A549 treated with GW870086 at 1 μM for 4 hours (cell line): ENCODE measurements at places on chromosomes 1 and 21. TPM values are rescaled to one million over a fixed set of nuclear protein-coding genes. Genes with fewer than 3 reads are reported as not detected.

Gene FBXO2
- total RNA-seq: 6.3 to 9.6 TPM (median 9.2 TPM) in 5 replicates

Gene AQP10
- not detected in 5 replicates for total RNA-seq

Gene HES2
- 3.3 to 7.2 TPM (median 6.0 TPM) in 5 replicates for total RNA-seq

Gene CYP4Z1
- total RNA-seq: not detected in 5 replicates

Gene PTGFRN
- 12.0 to 15.7 TPM (median 15.3 TPM) in 5 replicates for total RNA-seq

Gene ZNF436
- 4.2 to 5.8 TPM (median 5.6 TPM) in 5 replicates for total RNA-seq

Gene OR2AK2
- not detected in 5 replicates for total RNA-seq

Gene LRRN2
- 10.6 to 14.3 TPM (median 11.8 TPM) in 5 replicates for total RNA-seq

Gene MARK1
- total RNA-seq: 0.05 to 0.16 TPM (median 0.11 TPM) in 5 replicates

Gene C1orf87
- not detected in 5 replicates for total RNA-seq

Gene OR2T29
- total RNA-seq: not detected in 5 replicates

Gene RPE65
- not detected in 5 replicates for total RNA-seq

Gene METTL25B
- 22.0 to 25.7 TPM (median 23.5 TPM) in 5 replicates for total RNA-seq

Gene PGLYRP3
- not detected in 5 replicates for total RNA-seq

Gene ANGPTL3
- not detected in 5 replicates for total RNA-seq
